ENCODE measurements at places on chromosomes 11 and 22. TPM values are rescaled to one million over a fixed set of nuclear protein-coding genes. Genes with fewer than 3 reads are reported as not detected.

DNA sequence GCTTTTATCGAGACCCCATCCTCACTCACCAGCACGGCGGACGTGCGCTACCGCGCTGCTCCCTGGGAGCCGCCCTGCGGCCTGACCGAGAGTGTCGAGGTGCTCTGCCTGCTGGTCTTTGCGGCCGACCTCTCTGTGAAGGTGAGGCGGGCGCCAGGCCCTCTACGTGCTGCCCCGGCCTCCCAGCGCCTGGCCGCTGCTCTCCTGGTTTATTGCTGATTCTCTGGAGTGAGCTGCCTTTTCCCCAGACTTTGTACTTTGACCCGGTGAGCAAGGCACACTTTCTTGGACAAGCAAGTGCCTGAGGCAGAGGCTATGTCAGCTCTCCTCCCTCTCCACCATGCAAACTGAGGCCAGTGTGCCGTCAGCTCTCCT, 6.5 kb downstream of the TPCN2 start:
- DNase-seq = no peak

DNA sequence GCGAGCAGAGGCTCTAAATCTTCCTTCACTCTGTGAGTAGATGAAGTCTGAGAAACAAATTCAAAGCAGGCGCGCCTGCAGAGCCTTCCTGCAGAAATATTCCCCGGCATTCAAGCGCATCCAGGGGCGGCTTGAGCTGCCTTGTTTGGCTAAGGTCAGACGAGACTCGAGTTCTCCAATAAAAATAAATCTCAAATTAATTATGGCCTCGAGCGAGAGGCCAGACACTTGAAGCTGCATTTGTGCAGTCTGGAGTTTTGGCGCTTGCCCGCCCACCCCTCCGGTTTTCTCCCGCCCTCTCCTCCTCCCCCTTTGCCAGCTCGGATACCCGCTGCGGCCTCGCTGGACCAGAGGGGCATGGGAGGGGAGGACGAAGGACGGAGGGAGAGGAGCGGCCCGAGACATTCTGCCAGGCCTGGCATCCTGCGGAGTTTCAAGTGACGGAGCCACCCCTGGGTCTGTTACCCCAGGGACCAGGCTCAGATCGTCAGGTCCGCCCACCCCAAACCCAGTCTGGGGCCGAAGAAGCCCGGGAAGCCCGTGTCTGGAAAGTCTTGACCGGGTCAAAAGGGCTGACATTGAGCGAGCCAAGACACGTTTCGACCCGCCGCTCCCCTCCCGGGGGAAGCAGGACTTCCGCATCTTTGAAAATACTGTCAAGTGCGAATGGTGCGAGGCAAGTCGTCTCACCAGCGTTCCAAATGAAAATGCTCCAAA, 3.8 kb upstream of the FLI1 start:
- DNase-seq = no peak

Gene CRYBB2
- 0.81 TPM for total RNA-seq

GRCh38 chr11:8199676-8200075, 30.9 kb upstream of the RIC3 start:
- no peak for DNase-seq

Gene KRTAP5-9
- 0.26 TPM for total RNA-seq

All from progenitor cell of endocrine pancreas (in vitro differentiated cells).